ENCODE measurements at places on chromosomes 4 and X. TPM values are rescaled to one million over a fixed set of nuclear protein-coding genes. Genes with fewer than 3 reads are reported as not detected.

Gene PF4V1
- polyA plus RNA-seq, result not detected

Gene ARHGAP4
- 123 TPM for polyA plus RNA-seq

Gene ZAR1
- not detected for polyA plus RNA-seq

Gene TMPRSS11E
- 0.20 TPM for polyA plus RNA-seq

All from IgD-negative memory B cell (primary cell).